ENCODE measurements at places on chromosomes 3 and 15.

DNA sequence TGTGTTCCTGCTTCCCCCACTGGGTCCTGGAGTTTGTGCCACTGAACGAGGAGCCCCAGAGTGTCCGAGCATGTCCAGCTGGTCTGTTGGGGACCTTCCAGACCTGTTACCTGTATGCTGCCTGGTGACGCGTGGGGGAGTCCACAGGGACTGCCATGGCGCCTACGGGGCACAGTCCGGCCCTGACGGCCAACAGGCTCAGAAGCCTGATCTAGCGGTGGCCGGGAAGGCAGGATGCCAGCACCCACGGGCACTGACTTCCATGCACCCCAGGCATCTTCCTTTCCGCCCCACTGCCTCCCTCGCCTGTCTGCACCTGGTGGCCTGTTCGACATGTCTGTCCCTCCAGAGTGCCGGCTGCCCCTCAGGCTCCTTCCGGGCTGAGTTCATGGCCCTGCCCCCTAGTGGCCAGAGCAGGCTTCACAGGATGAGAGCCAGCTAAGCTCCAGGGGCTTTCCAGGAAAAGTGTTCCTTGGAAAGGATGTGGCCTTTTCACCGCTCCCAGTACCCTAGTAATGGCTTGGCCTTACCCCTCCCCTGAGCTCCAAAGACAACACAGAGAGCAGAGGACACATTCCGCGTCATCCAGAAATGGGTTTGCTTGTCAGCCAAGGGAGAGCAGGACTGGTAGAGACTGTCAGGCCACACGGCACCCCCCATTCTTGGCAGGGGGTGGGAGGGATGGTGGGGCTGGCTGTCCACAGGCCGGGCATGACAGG is 35.7 kb downstream of the NGRN start:
- DNase-seq: peak; percentile 37

DNA sequence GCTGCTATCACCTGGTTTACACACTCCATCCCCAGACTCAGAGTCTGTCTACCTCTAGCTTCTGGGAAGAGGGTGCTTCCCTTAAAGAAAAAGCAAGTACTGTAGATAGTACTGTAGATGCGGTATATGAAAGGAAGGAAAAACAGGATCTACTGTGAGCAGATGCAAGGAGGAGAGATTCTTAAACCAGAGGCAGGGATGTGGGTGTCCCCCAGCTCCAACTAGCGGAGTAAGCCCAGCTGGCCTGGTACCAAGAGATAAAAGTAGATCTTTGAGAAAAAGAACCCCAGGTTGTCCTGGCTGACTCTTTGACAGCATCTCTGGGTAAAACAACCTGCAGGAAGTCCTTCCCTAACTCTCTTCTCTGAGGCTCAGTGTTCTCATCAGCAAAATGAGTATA is 523.7 kb upstream of the PROK2 start:
- no peak for DNase-seq

DNA sequence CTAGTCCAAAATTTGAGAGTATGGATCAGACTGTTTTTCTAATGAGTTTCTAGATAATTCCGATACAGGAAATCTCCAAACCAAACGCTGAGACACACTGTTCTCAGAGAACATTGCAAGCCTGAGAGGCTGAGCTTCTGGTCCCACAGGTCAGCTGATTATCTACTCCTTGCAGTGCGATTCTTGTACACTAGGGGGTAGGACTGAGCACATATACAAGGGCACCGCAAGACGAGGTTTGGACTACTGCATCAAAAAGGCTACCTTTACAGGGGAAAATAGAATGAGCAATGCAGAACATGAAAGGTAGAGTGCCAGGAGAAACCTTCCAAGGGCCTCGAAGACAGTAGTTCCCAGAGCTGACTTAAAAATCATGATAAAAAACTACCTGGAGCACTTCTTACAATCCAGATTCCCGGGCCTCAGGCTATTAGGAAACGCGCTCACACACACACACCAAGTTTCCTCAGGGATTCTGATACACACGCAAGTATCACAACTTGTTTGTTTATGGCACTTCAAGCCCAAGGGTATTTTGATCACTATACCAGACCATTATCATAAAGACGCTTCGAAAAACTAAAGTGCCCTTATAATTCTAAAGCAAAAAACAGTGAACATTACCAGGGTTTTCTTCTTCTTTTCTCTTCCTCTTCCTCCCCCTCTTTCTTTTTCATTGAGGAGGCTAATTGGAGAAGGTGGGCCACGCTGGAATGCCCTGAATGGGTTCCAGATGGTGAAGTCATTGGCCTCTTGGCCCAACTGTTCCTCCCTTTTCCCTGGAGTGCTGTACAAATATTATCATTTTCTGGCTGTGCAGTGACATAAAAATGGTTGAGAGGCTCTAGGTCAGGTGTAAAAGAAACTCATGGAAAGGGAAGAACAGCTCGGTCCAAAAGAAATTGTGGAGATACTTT is 61.8 kb downstream of the SLC12A8 start:
- no peak for DNase-seq

DNA sequence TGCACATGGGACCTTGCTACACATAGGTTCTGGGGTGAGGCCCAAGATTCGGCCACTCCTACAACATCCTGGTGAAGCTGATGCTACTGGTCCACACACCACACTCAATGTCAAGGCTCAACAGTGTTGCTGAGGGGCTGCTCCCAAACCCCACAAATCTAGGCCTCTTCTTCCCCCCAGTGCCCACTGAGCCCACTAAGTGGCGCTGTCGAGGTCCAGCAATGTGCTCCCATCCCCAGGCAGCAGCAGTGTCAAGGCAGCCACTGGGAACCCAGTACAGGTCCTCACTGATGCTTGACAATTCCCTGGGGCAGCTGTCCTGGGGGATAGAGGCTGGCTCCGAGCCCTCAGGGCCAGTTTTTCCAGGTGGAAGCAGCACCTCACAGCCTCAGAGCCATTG is 21.5 kb downstream of the SCN5A start:
- DNase-seq: no peak

DNA sequence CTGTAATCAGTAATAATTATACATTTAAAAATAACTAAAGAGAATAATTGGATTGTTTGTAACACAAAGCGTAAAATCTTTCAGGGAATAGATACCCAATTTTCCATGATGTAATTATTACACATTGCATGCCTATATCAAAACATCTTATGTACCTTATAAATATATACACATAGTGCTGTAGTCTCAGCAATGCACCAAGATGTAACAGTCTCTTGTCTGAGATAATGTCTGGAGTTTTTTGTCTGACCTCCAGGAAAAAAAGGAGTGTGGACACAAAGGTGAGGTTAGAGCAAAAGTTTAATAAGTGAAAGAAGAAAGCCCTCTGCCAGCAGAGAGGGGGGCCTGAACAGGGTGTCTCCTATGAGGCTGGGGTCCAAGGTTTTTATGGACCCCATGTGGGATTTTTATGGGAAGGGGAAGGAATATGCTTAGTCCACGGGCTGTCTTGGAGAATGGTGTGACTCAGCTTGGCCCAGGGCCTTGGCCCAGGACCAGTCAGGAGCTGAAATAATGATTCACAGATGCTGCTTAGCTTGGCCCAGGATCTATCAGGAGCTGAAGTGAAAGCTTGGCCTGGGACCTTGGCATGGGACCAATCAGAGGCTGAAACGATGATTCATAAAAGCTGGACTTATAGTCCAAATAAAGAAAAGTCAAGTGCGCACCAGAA is 545.0 kb downstream of the ZPLD1 start:
- no peak for DNase-seq

GRCh38 chr3:102745881-102746280 is 311.1 kb downstream of the ZPLD1 start:
- no peak for DNase-seq

Data from stimulated activated CD8-positive, alpha-beta memory T cell treated with anti-CD3 and anti-CD28 coated beads, Interleukin-7, amount 100 ng/mL, for 1 hour (primary cell).